Testis (tissue), 5 donors: ENCODE measurements at places on chromosomes 2 and 18. TPM values are rescaled to one million over a fixed set of nuclear protein-coding genes. Genes with fewer than 3 reads are reported as not detected.

DNA sequence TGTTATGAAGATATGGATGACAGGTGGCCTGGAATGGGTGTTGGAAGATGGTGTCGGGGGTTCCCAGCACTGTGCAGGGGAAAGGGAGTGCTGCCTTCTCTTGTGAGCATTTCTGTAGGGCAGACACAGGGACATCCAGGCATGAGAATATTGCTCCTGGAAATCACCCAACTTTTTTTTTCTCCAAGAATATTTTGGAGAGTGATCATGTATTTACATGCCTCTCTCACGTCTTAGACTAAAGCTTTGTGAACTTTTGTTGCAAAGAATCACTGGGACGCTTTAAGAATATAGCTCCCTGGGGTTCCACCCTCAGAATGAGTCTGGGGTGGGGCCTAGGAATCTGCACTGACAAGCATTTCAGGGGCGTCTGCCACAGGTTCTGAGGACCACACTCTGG lies 68.7 kb downstream of the VWA3B start:
- no peaks in the 10 kb centered on the region for H3K36me3 ChIP-seq
- H3K27ac ChIP-seq, result no peak overlapping the region
- no peak overlapping the region for H3K4me3 ChIP-seq

DNA sequence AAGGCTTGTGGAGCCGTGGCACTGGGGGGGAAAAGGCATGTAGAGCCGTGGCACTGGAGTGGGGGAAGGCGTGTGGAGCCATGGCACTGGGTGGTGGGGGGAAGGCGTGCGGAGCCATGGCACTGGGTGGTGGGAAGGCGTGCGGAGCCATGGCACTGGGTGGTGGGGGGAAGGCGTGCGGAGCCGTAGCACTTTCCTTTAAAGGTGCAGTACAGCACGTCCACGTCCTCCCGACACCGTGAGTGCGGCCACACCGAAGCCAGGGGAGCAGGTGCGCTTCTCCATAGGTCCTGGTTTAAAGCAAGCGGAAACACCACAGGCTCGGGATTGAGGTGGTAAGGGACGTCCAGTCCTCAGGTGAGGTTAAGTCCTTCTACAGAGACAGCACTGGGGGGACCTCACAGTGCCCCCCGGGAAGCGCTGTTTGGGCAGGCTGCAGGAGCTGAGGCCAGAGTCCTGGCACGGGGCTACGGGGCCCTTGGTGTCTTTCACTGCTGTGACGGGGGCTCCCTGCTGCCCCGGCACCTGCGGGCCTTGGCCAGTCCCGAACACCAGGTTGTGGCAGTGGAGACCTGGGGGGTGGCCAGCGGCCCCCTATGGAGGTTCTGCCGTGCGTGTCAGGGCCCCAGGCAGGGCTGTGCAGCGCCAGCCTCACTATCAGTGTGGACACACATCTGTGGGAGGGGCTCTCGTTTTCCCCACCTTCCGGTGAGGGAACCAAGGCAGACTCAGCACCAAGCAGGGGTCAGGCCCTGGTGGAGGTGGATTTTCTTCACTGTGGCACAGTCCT lies 93.0 kb upstream of the CTDP1 start:
- no peak overlapping the region for H3K4me3 ChIP-seq
- H3K4me1 ChIP-seq, result peaks cover 32% of the 10 kb centered on the region
- no peak for DNase-seq

DNA sequence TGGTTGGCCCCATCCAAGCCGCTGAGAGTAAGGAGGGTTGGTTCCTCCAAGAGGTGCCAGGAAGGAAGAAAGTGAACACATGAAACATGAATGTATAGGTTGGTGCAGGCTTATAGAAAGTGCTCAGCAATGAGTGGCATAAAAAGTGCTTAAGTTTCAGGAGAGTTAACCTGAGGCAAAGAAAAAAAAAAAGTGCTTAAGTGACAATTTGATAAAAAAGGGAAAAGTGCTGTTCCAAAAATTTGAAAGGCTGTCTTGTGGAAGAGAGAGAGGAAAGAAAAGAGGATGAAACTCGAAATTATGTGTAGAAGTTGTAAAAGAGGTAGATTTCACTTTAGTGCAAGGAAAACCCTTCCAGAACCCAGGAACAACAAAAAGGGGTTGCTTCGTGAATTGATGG lies 85.5 kb upstream of the MAP4K4 start:
- no peak overlapping the region for H3K27ac ChIP-seq
- no peaks in the 10 kb centered on the region for H3K27me3 ChIP-seq
- no peaks in the 10 kb centered on the region for H3K36me3 ChIP-seq
- no peak for DNase-seq

DNA sequence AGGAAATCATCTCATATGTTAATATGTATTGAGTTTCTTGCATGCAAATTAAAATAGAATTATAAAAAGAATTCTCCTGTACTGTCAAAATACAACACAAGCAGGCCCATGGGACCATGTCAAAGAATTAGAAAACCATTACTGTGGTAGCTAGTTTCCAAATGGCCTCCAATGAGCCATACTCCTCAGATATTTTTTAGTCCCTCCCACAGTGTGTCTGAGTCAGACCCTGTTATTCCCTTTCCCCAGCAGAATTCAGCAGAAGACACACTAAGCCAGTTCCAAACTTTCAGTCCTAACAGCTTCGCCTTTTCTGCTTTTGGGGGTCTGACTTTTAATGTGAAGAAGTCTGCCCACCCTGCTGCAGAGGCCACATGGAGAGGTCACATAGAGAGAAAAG lies 86.7 kb downstream of the FIGN start:
- DNase-seq, result no peak
- no peak overlapping the region for H3K4me3 ChIP-seq
- no peaks in the 10 kb centered on the region for H3K36me3 ChIP-seq
- no peaks in the 10 kb centered on the region for H3K4me1 ChIP-seq
- H3K27me3 ChIP-seq, result no peaks in the 10 kb centered on the region

DNA sequence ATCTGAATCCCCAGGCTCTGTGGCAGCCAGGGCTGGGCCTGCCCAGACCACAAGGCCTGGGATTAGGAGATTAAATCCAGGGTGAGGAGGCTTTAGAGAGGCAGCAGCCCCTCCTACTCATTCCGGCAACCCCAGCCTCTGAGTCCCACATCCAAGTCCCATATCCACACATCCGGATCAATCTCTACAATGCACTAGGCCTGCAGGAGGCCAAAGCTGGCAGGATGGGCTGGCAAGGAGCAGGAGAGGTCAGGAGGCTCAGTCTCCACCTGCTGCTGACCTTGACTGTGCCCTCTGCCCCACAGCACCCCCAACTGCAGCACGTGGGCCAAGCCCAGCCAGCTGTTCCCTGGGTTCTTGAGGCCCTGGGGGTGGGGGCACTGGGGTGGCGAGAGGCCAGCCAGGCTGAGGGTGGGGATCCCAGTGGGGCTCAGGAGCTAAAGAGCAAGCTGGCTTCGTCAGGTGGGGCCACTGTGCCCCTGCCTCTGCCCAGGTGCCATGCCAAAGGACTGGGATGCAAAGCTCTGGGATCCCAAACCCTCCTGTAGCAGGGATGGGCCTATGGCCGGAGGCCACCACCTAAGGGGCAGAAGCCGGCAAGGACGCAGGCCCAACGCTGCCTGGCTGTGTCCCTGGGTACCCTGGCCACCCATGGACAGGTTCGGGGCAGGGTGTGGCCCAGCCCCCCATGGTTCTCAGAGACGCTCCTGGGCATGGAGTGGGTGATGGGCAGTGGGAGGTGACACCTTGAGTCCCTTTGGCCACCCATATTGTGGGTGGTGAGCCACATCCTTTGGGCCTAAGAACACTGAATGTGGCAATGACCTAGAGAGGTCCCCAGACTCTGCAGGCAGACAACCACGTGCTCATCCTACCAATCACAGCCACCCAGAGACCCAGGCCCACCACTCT lies 3.2 kb downstream of the KIF1A start:
- H3K36me3 ChIP-seq, result no peaks in the 10 kb centered on the region
- H3K4me1 ChIP-seq, result peaks cover 11% of the 10 kb centered on the region
- no peak overlapping the region for H3K4me3 ChIP-seq
- H3K27me3 ChIP-seq, result no peaks in the 10 kb centered on the region
- H3K27ac ChIP-seq, result no peak overlapping the region
- DNase-seq, result no peak

GRCh38 chr2:189293164-189293563 lies 113.6 kb upstream of the COL5A2 start:
- no peak overlapping the region for H3K4me3 ChIP-seq
- no peaks in the 10 kb centered on the region for H3K4me1 ChIP-seq
- no peaks in the 10 kb centered on the region for H3K27me3 ChIP-seq
- DNase-seq, result no peak
- H3K27ac ChIP-seq, result no peak overlapping the region
- no peaks in the 10 kb centered on the region for H3K36me3 ChIP-seq

PUS10 gene
- 10.7 TPM for total RNA-seq
